ENCODE measurements at places on chromosomes 11 and 22.

DNA sequence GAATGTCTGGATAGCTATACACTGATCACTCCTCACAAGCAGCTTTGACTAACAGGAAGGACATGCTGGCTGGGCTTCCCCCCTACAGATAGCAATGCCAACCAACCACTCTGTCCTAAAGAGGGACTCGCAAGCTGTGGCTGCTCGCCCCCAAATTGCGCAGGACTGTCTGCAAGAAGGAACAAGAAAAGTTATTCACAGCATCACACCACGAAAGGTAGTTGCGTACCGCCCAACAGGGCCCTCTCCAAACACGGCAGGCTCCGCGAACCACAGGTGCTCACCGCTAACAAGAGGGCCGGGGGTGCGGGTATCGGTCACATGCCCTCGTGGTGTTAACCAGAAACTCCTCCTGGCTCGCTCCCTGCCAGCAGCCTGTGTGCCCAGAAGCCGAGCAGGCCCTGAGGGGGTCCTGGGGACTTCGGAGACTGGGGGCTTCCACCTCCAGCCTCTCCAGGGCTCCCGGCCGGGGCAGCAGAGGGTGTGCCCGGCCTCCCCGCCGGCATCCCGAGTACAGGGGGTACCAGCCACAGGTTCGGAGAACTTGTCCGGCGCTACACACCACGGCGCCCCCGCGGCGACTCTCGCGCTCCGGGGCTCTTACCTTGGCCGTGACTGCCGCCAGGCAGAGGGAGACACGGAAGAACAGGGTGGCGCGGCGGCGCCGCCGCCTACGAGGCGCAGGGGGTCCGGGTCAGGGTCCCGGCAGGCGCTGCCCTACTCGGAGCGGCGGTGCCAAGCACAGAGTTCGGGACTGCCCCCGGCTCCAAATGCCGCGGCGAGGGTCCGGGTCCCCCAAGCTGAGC is 682 bp downstream of the LARGE1 start:
- no peak for DNase-seq

GRCh38 chr11:65555693-65556231 is 2.4 kb downstream of the LTBP3 start:
- no peak for DNase-seq

DNA sequence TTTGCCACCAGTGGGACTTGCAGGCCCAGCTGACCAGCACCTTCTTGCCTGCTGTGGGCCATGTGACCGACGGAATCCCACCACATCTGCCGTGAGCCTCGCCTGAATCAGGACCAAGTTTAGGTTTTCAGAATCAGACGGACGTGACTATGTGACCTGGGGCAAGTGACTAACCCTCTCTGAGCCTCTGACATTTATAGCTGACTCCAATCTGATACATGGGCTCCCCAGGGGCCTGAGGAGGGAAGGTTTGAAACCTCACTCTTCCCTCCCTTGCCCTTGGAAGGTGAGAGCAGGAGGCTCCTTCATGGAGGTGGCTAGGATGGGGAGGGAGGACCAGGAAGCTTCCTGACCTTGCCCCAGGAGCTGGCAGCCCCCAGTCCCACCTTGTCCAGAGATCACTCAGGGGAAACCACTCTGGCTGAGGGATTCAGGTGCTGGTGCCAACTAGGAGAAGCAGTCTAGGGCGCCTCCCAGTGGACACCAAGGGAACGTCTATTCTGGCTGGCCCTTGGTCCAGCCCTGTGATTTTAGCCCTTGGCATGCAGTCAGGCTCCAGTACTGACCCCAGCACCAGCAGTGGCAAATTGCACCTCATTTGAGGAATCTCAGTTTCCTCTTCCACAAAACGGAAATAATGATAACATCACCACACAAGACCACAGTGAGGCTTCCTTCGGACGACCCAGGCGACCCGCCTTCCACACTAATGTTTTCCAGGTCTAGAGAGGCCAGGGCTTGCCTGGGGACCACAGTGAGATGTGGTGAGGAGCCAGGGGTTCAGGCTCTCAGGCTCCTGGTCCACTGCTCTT is 47.2 kb upstream of the SYT7 start:
- DNase-seq: peak; percentile 26

GRCh38 chr11:74325649-74326645 is 14.5 kb upstream of the P4HA3 start:
- peak; percentile 79 for DNase-seq

DNA sequence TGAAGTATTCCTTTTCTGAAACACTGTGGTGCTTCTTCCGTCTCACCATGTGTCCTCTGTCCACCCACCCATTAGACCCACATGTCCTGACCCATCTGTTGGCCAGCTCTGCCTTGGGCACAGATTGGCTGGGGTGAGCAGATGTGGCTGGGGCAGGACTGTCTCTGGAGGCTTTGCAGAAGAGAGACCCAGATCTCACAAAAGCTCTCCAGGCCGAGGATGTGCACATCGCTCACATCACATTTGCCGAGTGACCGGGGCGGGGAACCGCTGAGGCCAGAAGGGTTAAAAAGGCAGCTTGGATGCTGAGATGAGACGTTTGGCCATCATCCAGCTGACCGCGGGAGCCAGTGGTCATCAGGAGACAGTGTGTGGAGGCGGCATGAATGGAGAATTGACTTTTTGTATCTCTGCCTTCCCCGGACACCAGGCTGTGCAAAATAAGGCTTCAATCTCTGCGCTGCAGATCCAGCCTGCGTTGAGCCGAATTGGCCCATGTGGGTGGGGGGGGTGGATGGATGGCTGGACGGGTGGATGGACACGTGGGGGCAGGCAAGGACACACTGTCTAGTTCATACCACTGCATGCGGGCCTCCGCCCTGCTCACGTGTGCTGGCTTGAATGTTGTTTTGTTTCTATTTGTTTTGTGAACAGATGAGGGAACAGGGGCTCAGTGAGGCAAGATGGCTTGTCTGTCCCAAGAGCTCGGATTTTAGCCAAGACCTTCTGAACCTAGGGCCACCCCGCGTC is 6.1 kb downstream of the IFITM10 start:
- DNase-seq: peak; percentile 46

DNA sequence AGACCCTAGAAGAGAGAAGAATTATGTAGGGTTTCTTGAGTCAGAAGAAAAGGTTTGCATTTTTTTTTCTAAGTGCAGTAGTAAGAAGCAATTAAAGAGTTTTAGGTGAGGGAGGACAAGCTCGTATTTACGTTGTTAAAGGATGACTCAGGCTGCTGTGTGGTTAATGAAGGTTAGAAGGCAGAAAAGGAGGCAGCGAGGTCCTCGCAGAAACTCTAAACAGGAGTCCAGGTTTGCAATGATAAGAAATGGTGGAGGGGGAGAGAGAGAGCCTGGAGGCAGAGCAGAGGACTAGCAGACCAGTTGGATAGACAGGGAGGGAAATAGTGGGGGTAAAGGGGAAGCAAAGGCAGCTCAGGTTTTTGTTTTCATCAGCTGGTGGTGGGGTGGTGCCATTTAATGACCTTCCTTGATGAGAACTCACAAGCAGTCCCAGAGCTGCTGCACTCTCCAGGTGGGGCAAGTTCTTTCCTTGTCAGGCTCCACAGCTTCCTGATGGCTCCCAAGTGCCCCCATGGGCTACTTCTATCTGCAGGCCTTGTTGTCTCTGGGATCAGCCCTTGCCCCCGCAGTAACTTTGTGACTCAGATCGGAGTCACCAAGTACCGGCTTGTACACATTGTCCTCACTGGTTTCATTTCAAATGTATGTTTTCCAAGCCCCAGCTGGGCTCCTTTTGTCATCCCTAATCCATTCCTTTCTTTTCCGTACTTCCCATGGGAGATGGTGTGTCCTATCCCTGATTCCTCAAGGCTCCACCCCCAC is 8.3 kb upstream of the INSC start:
- no peak for DNase-seq

GRCh38 chr22:35971456-35972119 is 57.0 kb downstream of the RBFOX2 start:
- no peak for DNase-seq

- DNase-seq: no peak
Measured at GRCh38 chr11:103927535-103927934, 108.9 kb upstream of the DDI1 start.

Measured in tibial nerve (tissue), 4 donors.